ENCODE measurements at places on chromosomes 2 and 18.

GRCh38 chr2:201630577-201630976, 12.7 kb downstream of the TMEM237 start:
- no peak for DNase-seq

DNA sequence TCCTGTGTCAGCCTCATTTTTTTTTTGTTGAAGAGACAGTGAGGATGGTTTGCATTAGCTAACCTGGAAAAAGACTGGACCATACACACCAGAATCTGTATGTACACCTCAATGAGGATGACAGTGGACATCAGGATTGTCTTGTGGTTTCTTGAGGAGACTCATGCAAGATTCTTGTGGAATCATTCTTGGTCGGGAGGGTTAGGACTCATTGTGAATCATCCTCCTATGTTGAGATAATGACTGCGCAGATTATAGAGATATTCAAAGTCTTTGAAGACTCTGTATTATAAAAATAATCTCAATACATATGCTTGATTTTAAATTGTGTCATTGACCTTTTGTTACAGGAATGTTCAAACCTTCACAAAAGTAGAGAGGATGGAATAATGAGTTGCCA, 49.1 kb upstream of the DOCK10 start:
- DNase-seq = no peak

- DNase-seq = no peak
These were observed 2.7 kb downstream of the PDCD1 start for GRCh38 chr2:241855888-241856422.

- DNase-seq = no peak
These were observed 58.8 kb downstream of the NEDD4L start for GRCh38 chr18:58102875-58103274.

DNA sequence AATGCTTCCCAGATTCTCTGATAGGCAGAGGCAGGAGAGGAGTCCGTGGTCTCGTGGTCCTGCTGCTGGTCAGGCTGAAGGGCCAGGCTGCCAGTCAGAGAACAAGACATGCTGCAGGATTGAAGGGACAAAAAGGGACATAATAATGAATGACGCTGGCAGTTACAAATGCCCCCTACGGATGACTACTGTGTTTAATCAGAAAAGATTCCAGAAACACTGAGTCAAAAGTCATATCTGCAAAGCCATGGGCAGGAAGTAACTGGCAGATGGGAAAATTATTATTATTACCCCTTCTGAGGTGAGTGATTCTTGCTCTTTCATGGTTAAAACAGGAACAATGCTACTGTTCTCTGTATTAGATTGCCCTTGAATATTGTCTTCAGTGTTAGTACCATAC, 19.0 kb downstream of the LCT start:
- no peak for DNase-seq
